Mesendoderm (in vitro differentiated cells): ENCODE measurements at places on chromosomes 6 and 20.

- DNase-seq: peak; percentile 13
Observed at GRCh38 chr6:77015350-77015749, 447.9 kb downstream of the HTR1B start.

DNA sequence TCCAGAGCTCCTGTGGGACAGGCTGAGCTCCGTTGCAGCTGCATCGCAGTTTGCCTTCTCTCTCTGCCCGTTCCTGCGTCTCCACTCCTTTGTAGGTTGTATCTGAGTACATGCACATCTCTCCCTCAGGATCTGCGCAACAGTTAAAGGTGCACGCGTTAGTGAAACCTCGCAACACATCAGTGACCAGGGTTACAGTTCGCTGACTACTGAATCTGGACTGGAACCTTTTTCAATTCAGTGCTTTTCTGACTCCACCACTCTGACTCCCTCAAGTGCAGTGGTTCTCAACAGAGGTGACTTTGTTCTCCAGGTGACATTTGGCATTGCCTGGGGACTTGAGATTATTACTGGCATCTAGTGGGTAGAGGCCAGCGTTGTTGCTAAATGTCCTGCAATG is 44.0 kb downstream of the UST start:
- DNase-seq: no peak

DNA sequence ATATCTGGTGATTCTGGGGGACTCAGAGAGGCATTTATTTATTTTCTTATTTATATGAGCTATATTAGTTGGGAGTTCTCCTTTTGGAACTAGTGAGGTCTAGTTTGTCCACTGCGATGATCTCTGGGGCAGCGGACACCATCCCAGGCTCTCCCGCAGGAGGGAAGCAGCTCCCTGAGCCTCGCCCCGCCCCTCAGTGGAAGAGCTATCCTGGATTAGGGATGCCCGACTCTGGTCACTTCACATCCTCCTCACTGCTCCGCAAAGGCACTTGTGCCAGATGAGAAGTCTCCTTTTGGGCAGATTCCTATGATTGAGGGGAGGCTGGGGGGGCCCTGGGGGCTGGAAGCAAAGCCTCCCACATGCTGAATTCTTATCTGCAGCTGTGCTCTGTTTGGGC is 3.6 kb upstream of the MAS1 start:
- DNase-seq: no peak

DNA sequence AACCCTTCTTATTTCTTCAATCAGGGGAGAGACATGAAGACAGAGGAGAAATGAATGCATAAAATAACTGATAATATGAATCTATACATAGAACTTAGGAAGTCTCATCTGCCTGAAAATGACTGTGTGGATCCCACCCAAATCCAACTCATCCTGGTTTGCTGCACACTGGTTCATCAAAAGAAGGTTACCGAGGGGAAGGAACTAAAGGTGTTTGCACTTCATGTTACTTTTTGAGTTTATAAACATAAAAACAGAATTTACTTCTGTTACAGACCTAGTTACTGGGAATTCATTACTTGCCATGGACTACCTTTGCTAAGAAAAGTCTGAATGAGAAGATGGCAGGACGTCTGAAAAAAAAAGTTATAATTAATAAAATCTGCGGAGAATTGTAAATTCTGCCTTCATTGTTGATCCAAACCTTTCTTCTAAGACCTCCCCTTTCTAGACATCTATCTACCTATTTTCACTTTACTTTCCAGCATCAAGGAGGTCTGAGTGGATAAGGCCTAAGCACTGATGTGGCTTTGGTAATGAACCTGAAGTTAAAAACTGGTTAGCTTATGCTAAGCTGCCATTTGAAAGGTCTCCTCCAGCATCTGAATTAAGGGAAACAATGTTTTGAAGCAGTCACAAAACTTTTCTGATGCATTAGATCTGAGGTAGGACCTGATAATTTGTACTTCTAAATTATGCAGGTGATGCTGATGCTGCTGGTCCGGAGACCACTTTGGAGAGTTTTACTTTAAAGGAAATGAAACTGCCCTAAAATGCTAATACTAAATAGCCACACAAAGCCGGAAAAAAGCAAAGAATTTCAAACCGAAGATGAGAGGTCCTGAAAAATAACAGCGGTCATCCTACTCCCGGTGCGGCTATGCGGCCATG is 84.0 kb downstream of the HFE start:
- DNase-seq: no peak

DNA sequence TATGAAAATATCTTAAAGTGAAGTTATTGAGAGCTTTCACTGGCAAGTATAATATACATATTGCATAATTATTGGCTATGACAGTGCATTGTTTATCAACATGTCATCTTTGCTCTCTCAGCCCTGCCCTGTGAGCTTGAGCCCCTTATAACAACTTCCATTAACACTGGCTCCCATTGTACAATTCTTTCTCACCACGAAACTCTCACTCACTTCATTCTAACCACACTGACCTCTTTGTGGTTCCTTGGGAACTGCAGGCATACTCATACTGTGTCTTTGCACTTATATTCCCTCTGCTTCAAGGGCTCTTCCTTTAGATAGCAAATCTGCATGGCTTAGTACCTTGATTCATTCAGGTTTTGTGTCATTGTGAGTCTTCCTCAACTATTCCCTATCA is 411.8 kb downstream of the CDKAL1 start:
- peak; percentile 52 for DNase-seq

DNA sequence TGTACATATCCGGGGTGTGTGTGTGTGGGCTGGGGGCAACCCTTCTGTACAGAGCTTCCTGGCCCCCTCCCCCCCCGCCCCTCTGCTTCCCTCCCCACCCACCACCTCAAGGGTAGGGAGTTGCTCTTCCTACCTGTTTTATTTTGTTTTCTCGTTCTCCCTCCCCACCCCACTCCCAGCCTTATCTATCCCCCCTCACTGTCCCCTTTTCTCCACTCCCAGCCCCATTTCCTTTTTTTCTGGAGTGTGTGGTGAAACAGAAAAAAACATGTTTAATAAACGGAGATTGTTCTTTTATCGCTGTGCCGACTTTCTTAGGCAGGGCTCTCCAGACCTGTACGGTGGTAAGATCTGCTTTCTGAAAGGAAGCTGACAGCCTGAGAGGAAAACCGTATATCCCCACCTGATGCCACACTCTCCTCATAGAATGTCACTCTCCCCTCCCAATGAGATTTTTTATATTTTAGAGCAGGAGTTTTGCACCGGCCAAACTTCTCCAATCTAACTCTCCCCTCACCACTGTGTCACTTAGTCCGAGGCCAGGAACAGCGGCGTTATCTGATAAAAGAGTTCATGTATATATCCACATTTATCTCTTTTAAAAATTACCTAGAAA is 875 bp upstream of the ZBTB9 start:
- DNase-seq: no peak

DNA sequence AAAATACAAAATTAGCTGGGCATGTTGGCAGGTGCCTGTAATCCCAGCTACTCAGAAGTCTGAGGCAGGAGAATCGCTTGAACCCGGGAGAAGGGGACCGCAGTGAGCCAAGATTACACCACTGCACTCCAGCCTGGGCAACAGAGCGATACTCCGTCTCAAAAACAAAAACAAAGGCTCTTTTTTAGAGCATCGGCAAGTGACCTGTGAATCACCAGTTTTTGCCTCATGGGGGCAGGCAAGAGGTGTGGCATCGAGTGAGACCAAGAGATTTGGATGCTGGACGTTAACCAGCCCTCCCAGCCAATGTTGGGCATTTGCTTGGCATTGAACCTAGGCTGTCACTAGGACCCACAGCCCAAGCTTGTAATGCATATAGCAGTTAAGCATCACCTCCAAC is 14.6 kb upstream of the CDK5RAP1 start:
- DNase-seq: peak; percentile 60

DNA sequence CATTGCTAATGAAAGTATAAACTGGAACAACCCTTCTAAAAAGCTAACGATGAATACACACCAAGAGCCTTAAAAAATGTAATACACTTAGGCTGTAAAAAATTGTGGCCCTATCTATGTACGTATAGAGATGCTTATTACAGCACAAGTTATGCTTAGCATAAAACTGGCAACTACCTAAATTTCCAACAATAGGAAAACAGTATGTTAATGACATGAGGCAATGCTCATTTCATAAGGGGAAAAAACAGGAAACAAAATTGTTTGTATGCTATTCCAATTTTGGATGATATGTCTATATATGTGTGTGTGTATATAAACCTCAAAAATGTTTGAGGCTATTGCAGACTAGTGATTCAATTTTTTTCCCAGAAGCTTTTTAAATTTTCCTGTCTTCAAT is 82.5 kb downstream of the DTNBP1 start:
- no peak for DNase-seq

GRCh38 chr6:138987080-138987642 is 892 bp downstream of the REPS1 start:
- DNase-seq: peak; percentile 48

DNA sequence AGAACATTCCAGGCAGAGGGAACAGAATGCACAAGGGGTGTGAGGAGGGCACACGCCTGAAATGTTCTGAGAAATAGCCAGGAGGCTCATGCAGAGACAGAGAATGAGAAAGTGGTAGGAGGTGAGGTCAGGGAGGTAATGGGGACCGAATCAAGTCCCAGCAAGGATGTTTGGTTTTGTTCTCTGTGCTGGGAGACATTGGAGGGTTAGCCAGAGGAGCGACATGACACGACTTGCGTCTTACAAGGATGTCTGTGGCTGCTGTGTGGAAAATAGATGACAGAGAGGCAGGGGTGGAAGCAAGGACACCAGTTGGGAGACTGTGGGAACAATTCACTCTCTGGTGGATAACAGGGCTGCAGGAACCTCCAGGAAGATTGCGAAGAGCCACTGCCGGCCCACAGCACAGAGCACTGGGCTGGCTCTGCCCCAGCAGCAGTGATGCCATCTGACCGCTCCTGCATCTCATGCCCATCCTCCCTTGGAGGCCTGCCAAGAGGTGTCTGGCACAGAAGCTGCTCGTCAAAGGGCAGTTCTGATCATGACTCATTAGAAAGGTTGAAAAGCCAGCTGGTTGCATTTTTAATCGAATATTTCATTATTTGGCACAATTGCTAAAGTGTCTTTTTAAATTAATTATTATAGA is 57.7 kb upstream of the CD83 start:
- no peak for DNase-seq

DNA sequence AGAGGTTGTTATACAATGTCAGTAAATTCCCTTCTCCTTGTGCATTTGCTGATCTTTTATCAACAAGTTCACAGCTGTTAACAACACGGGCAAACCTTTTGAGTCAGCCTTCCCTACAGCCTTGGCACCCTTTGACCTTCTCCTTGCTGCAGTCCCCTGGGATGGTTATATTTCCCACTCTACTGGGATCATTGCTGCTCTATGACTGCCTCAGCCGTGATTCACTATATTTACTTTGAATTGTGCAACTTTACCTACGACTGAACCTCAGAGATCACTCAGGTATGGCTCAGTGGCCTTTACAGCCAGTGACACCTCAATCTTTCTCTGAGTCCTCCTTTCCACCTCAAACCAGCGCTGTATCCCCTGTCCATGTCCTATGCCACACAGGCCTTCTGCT is 1293.3 kb downstream of the EPHA7 start:
- no peak for DNase-seq

GRCh38 chr20:37711994-37712964 is 18.4 kb downstream of the CTNNBL1 start:
- peak; percentile 48 for DNase-seq

DNA sequence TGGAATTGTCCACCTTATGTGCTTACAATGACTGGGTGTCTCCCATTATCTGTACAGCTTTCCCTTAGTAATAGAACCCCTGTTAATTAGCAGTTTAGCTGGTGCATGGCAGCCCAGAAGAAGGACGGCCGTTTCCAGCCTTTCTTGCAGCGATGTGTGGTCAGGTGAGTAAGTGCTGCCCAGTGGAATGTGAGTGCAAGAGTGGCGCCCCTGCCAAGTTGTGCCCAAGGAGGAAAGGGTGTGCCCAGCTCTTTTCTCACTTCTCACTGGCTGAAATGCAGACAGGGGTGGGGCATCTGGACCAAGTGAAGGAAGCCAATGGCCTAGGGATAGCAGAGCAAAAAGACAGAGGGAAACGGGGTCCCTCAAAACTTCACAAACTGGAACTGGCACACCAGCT is 296.8 kb downstream of the PREX1 start:
- no peak for DNase-seq

DNA sequence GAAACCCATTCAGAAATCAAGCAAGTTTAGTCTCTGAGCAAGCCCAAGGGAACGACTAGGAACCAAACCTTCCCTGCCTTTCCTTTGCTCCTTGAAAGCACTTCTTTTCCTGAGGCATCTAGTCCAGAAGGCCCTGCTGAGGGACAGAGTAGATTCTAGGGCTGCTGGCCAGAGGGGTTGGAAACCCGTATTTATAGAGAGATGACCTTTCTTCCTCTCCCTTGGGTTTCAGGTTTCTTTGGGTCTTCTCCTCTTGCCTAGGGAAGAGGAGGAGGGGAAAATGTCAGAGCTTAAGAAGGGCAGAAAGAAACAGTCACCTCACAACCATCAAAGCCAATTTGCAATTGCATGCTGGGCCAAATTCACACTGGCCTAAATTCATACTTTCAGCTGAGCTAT is 5.8 kb downstream of the APOBEC2 start:
- no peak for DNase-seq

GRCh38 chr6:166770216-166771116 is 143.4 kb upstream of the RPS6KA2 start:
- peak; percentile 77 for DNase-seq

DNA sequence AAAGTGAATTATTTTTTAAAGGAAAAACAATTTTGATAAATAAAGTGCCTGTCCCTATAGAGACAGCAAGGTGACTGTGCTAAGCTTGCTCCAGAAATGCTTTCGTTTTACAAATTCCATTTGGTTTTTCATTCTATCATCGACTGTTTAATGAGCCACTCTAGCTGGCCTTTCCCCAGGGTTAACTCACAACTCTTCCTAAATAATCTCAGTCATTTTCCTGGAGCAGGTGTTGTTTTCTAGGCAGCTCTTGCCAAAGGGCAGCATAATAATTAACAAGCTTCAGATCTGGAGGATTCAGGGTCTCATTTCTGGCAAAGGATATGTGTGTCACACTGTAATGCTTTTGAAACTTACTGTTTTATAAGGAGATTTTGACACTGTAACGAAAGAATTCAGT is 184.2 kb downstream of the KHDC1L start:
- DNase-seq: no peak

- DNase-seq: peak; percentile 78
Observed at GRCh38 chr20:45456632-45457031, 12.9 kb upstream of the WFDC2 start.

DNA sequence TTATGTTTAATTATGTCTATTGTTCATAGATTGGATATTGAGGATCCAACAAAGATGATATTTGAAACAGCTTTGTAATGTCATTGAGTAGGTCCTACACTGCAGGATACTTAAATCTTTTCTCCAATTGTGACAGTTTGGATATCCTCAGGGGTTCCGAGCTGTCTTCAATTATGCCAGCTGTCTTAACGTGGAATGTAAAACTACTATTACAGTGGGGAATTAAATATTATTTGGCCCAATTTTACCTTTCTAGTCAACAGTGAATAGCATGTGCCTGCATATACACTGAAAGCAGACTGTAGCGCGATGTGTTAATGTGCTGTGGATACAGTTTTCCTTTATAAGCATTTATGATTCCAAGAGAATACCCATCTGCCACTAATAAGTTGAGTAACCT is 156.9 kb downstream of the GRIK2 start:
- no peak for DNase-seq
